ENCODE measurements at places on chromosomes 16 and 17.
A peak's percentile ranks its signal among the peaks of the same experiment; 100 is the strongest.

DNA sequence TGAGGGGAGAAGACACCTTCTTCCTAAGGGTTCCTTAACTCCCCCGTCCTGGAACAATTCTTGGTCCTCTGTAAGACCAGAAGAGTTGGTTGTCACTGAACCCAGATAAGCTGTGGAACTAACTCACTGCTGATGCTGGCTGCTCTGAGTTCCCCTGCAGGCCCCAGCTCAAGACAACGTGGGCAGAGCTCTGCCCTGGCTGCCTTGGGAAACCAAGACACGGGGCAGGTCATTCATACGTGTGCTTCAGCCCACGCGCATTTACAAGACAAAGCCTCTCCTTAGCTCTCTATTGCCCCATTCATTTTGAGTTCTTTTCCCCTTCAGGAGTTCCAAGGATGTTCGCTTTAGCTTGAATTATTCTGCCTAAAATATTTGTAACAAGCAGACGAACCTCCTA, 3.4 kb upstream of the NAT9 start:
- DNase-seq = no peak

GRCh38 chr16:84088695-84089395, 27.9 kb downstream of the MBTPS1 start:
- DNase-seq = no peak

DNA sequence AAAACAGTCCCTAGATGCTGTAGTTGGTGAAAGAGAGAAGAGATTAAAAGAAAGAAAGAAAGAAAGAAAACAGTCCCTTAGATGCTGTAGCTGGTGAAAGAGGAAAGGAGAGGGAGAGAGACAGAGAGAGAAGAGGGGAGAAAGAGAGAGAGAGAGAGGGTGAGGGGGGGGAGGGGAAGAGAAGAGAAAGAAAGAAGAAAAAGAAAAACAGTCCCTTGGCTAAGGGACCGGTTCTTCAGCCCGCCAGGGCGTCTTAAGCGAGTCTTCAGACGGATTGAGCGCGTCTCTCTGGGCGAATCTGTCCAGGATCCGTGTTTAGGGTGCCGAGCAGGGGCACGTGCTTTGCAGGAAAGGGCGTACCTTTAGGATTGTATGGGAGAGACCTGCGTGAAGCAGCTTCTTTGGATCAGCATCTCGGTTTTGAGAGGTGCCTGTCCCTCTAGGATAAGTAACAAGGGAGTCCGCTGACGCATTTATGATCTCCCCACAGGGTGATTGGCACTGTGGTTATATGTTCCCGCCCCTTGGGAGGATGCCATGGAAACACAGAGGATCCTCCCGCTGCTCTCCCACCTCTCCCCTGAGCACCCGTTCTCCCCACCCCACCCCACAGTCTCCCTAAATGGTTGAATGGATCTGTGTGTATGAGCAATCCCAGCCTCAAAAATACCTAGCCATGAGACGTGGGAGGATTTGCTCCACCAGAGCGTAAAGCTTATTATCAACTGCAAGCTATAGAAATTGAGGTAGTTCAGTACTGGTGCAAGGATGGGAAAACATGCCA, 16.7 kb downstream of the GNGT2 start:
- DNase-seq = no peak

GRCh38 chr17:63436523-63437110, 9.5 kb downstream of the CYB561 start:
- DNase-seq = no peak

GRCh38 chr17:78130437-78131101, at the start of gene TMC8:
Gene TMC8 (plus strand): TSS chr17:78130771. CDS start chr17:78131589, 818 bp downstream.
- no peak for DNase-seq

DNA sequence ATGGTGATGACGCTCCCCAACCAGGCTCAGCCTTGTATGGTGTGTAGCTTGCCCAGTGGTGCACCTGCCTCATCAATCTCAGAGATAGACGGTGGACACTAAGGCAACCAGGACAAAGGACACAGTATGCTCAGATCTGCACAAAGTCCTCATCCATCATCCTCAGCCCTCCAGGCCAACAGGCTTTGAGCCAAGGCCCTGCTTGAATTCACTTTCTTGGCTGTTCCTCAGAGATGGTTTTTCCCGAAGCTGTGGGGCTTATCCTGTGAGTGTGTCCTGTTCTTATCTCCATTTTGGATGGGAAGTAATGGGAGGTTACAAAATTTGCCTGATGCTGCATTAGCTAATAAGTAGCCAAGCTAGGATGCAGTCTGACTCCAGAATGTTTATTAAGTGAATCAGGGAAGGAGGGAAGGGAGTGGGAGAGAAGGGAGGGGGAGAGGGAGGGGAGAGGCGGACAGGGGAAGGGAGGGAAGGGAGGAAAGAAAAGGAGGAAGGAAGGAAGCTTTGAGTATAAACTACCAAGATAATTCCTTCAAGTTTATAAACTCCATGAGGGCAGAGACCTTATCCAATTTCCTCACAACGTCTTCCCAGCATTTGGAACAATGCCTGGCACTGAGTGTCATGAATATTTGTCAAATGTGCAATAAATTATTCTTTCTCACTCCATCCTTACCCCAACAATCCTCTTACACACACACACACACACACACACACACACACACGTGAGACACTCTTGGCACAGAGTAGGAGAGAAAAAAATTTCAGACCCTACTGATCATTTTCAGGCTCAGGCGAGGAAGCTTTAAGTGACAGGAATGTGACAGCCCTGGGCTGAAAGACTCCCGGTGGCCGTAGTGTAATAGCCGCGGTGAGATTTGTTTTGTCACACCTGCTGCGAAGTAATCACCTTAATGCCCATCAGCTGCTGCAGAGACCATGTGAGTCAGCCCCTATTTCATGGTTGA, 84.3 kb downstream of the BMERB1 start:
- no peak for DNase-seq

DNA sequence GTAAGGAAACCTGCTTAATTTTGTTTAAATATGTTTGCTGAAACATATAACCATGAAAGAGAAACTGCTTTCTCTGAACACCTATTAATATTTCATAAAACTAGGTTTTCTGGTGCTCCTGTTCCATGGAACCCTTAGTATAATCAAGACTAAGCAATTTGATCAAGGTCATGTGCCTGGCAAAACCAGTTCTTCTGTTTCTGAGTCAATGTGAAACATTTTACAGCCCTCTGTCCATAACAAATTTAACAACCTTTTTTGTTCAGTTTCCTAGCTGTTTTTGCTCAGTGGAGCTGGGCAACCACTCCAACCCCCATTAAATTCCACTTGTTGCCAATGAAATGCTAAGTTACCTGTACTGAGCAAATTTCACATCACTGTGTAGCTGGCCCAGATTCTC, 344.0 kb downstream of the CA10 start:
- DNase-seq = no peak

DNA sequence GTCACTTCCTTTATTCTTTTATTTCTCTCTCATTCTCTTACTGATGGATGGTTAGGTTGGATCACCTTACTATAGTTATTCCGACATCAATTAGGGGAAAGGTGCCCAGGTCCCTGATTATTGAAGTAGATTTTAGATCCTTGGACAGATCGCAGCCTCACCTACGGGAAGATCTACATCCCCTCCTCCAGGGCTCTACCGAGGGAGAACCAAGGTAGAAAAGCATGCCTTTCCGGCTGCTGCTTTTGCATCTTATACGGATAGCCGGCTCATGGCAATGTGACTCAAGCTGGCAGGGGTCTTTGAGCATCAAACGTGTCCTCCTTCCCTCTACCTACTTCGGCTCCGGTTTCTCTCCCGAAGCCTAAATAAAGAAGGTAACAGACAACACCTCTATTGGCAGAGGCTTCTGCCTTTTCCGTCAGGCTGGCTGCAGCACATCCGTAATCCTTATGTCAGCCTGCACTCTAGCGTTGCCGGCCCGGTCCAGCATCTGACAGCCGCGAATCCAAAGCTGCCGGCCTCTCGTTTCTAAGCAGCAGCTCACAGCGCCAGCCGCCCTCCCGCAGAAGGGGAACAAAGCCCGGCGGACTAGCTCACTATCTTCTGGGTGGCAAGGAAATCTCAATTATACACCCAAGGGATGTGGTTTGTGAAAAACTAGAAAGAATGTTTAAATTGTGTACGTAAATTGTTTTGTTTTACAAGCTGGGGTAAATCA, 46.9 kb downstream of the IRX6 start:
- DNase-seq = no peak

GRCh38 chr17:62681939-62682381, 54.5 kb downstream of the MRC2 start:
- DNase-seq = no peak

- DNase-seq = no peak
These were observed 12.3 kb upstream of the CDRT4 start for GRCh38 chr17:15479703-15480102.

- DNase-seq = no peak
These were observed 1.0 kb upstream of the RHOT1 start for GRCh38 chr17:32141258-32141657.

GRCh38 chr16:64952177-64952576, 169.7 kb downstream of the CDH11 start:
- DNase-seq = no peak

DNA sequence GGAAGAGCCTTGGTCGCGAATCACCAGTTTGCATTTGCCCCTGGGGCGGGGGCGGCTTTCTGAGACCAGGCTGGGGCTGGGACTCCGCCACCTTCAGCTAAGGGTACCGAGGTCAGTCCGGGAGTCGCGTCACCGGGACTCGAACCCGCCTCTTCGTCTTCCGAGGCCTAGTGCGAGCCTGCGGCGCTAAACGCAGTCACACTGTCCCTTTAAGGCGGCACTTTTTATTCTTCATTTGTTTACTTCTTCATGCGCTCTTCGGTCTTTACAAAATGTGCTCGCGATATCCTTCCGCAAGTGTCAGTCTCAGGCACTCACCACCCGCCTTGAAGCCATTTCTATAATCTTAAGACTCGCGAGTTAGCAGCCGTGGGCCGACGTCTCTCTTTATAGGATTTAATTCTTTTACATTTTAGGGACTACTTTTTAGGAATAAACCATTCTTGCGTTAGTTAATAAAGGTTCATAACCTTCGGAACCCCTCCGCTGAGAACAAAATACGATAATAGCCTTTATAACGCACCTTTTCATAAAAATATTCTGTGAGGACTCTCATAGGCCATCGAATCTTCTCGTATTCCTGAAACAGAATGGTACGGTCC, 593 bp upstream of the HEXIM1 start:
- DNase-seq = peak; percentile 57

GRCh38 chr17:77150196-77150595, 9.4 kb downstream of the SEC14L1 start:
- no peak for DNase-seq

- DNase-seq = no peak
These were observed 28.5 kb downstream of the CYTH1 start for GRCh38 chr17:78753316-78754250.

- DNase-seq = no peak
These were observed 23.0 kb upstream of the TNS4 start for GRCh38 chr17:40524243-40524965.

All from activated CD4-positive, CD25-positive, alpha-beta regulatory T cell (primary cell).